ENCODE measurements at places on chromosomes 2 and 18.

DNA sequence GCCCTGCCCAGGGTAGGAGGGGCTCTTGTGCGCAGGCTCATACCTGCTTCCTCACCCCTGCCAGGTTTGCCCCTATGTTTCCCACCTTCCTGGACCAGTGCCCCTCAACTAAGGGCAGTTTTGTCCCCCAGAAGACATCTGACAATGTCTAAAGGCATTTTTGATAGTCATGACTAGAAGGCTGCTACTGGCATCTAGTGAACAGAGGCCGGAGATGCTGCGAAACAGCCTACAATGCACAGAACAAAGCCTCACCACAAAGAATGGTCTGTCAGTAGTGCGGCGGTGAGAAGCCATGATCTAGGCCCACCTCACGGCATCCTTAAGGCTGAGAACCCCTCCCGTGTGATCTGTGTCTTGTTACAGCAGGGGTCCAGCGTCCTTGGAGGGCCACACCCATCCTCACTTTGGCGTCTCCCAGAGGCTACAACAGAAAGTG is 96.0 kb downstream of the TMEM17 start:
- DNase-seq = no peak

- DNase-seq = no peak
These were observed 25.5 kb upstream of the CTNNA2 start for GRCh38 chr2:79487399-79487798.

GRCh38 chr2:20994130-20994529 is 49.7 kb downstream of the APOB start:
- no peak for DNase-seq

GRCh38 chr18:9094307-9095226 is 7.9 kb upstream of the NDUFV2 start:
- no peak for DNase-seq

GRCh38 chr2:64165706-64166105 is 21.5 kb upstream of the PELI1 start:
- no peak for DNase-seq

GRCh38 chr2:105768176-105768575 is 23.5 kb downstream of the NCK2 start:
- no peak for DNase-seq

DNA sequence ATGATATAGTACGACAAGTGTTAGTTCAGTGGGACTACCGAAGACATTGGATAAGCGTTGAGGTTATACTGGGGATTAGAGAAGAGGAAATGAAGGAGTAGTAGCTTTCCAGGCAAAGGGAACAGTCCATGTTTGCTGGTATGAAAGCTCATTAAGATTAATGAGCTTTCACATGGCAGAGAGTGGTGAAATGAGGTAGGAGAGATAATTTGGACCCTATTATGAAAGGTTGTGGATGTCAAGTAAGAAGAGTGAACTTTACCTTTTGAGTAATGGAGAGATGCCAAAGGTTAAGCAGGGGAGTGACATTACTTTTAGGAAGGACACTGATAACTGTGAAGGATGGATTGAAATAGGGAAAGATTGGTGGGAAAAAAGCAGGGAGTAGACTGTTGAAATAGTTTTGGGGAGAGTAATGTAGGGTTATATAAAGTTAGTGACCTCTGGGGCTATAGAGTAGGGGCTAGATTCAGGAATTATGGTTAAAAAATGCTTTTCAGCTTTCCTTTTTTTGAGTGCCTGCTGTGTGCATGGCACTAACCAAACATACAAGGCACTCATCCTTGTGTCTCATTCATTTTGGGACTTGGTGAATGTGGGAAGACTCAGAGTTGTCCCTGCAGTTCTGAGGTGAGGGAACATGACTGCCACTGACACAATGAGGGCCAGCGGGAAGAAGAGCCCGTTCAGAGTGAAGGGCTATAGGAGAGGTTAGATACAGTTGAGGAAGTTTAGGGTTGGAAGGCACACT is 87.2 kb upstream of the STON1 start:
- no peak for DNase-seq

GRCh38 chr2:189579585-189580186 is 900 bp downstream of the SLC40A1 start:
- no peak for DNase-seq

GRCh38 chr18:9416563-9417072 is 58.7 kb upstream of the RALBP1 start:
- DNase-seq = no peak

DNA sequence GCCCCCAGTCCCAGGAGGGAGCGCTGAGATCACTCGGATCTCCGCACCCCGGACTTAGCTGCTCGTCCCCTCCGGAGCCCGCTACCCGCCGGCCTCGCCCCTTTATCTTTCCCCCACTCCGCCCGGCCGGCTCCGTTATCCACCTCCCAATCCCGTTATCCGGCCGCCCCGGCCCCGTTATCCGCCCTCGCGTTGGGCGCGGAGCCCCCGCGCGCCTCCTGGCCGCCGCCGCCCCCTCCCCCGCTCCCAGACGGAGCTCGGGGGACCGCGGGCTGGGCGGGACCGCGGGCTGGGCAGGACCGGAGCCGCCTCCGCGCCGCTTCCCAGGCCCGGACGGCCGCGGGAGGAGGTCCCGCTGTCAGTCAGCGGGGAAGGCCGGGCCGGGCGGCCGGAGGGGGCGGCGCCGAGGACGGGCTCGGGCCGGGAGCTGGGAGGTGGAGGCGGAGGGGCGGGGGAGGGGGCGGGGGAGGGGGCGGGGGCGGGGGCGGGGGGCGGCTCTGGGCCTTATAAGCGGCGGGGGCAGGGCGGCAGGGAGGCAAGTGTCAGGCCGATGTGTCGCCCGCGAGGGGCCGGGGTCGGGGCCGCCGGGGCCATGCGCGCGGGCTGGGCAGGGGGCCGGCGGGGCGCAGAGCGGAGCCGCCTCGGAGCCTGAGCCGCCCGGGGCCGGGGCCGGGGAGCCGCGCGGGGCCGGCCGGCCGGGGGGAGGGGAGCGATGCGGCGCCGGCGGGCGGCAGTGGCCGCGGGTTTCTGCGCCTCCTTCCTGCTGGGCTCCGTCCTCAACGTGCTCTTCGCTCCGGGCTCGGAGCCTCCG is at the start of gene PKDCC:
Gene PKDCC (plus strand): TSS at position 534 of the 811 bp plus-strand sequence. CDS start 179 bp downstream, at position 713.
- no peak for DNase-seq

GRCh38 chr2:124559236-124559635 is 534.1 kb downstream of the CNTNAP5 start:
- DNase-seq = no peak

DNA sequence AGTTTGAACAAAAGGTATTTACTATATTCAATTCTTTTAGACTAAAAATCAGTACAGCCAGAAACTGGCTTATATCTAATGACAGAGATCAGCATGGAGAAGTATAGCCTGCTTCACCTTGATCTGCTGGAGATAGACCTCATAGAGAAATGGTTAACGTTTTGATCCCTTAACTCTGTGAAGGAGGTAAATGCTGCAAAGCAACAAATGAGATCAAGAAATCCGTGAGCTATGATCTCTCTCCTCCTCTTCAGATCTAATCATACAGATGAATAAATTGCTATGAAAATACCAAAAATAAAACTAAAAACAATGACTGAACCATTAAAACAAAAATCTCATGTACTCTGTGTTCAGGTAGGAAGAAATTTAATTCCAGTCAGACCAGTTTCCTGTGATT is 42.8 kb downstream of the KLHL14 start:
- DNase-seq = no peak
